ENCODE measurements at places on chromosomes 1 and 21.

DNA sequence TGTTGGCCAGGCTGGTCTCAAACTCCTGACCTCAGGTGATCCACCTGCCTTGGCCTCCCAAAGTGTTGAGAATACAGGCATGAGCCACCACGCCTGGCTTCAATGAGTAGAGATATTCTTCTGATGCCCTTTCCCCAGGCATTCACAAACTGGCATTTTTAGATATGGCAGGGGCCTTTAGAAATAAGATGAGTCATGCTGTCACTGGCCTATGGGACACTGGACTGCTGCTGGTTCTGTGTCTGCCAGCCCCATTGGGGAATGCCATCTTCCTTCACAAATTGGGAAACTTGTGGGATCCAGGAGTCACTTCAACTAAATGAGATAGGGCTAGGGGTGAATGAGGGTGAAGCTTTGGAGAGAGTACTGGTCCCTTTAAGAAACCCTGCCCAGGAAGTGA is 16.0 kb downstream of the KLHDC8A start:
- peak; percentile 19 for DNase-seq

DNA sequence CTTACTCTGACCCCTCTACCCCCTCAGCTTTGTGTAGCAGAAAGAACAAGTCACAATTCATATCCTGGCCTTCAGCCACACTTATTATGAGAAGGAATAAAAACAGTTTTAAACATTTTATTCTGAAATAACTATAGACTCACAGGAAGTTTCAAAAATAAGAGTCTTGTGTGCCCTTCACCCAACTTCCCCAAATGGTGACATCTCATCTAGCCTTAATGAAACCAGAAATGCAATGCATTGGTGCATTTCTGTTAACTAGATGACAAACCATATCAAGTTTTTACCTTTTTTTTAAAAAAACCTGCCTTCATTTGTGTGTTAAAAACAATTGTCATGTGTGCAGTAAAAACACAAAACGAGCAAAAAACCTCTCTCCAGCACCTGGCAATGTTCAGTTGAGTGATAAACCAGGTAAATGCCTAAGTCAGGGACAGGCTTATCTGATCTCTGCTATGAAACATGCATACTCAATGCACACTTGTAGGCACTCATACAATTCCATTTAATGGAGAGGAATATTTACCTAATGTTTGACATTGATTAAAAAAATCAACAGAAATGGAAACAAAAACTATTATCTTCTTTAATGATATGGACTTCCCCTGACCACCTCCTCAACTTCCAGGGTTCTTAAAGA is 51.5 kb downstream of the SH3BGR start:
- no peak for DNase-seq

- DNase-seq: peak; percentile 71
Measured at GRCh38 chr21:41876928-41877652, 2.1 kb downstream of the PRDM15 start.

- DNase-seq: no peak
Measured at GRCh38 chr1:34918386-34918976, 11.0 kb downstream of the DLGAP3 start.

DNA sequence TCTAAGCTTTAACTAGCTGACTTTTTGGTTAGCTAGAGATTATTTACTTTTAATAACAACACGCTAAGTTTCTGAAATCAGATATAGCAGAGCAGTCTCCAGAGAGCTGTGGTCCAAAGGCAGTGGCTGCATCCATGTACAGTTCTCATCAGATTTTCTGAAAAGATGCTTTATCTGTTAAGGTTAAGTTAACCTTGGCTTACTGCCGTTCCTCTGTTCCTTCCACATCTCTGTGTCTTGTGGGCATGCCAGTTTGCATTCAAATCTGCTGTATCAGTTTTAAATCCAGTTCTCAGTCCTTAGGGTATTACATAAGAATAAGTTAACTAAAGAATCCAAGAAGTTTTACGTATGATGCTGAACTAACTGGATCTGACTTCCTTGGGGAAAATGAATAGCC is 46.8 kb downstream of the SPATA46 start:
- DNase-seq: no peak

DNA sequence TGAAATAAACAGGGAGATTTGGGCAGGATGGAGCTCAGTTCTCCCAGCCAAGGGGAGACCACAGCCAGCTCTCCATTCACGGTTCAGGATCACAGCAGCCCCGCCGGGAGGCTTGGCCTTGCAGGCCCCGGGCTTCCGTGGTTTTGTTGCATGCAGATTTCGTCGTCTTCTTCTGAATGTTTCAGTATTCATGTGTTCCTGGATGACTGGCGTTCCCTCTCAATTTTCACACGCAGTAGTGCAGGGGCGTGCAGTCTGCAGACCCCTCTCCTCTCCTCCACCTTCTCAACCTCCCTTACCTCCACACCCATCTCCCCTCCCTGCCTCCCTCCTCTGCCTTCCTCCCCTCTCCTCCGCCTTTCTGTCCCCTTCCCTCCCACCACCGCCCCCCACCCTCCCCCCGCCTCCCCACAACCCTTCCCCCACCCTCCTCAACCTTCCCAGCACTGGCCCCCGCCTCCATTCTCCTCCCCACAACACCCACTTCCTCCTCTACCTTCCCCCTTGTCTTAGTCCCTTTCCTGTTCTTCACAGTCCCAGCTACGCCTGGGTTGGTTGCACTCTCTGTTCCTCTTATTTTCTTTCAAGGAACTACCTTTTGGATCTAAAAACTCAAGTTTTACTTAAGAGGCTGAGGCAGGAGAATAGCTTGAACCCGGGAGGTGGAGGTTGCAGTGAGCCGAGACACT is 8.4 kb upstream of the SLC19A1 start:
- peak; percentile 89 for DNase-seq

GRCh38 chr21:35414507-35415139 is 365.5 kb upstream of the RUNX1 start:
- no peak for DNase-seq

DNA sequence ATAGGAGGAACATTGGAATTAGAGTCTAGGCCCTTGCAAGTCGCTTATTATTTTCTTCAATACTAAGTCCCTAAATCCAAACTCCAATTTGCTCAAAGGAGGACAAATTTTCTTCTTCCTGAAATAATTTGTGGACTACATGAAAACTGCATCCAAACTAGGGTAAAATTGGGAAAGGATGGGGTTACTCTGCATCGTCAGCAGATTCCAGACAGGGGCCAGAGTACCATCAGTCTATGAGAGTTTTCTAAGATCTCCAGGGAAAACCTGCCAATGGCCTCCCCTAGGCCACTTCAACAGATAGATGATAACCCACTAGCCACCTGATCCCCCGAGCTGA is 508 bp downstream of the HEYL start:
- no peak for DNase-seq

DNA sequence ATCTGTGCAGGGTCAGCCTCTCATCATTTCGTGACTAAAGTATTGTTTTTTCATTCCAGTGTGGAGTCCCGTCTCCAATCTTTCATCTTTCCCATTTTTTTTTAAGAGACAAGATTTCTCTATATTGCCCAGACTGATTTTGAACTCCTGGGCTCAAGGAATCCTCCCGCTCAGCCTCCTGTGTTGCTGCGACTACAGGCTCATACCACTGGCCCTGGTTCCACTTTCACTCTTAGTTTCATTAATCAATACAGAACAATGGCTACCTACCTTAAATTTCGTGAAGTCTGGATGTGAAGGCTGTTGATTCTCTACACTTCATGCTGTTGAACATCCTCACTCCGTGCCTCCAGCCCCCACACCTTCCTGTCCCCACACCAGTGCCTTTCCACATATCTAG is 97.7 kb upstream of the GREM2 start:
- DNase-seq: peak; percentile 13

- no peak for DNase-seq
Measured at GRCh38 chr1:26789931-26790330, 2.2 kb downstream of the PIGV start.

DNA sequence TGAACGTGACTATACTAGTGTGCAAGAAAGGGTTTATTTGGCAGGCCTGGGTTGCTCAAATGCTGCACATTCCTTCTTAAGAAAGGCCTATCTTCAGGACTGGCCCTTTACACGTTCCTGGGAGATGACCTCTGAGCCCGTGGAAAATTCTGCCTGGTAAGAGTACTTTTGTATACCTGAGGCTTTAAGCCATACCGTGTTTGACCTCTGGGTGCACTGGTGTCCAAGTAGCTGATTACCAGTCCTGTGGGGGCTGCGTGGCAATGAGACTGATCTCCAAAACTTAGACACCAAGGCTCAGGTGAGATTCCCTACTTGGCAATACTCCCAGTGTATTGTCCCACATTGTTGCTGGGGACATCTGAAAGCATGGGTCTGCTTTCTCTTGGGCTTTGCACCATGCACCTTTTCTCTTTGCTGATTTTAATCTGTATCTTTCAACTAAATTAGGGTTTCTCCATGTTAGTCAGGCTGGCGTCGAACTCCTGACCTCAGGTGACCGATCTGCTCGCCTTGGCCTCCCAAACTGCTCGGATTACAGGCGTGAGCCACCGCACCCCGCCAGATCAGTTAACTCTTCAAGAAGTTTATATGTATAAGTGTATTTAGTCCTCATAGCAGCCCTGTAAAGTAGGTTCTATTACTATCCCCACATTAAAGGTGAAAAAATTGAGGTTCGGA is 44.5 kb downstream of the TRIM33 start:
- no peak for DNase-seq

DNA sequence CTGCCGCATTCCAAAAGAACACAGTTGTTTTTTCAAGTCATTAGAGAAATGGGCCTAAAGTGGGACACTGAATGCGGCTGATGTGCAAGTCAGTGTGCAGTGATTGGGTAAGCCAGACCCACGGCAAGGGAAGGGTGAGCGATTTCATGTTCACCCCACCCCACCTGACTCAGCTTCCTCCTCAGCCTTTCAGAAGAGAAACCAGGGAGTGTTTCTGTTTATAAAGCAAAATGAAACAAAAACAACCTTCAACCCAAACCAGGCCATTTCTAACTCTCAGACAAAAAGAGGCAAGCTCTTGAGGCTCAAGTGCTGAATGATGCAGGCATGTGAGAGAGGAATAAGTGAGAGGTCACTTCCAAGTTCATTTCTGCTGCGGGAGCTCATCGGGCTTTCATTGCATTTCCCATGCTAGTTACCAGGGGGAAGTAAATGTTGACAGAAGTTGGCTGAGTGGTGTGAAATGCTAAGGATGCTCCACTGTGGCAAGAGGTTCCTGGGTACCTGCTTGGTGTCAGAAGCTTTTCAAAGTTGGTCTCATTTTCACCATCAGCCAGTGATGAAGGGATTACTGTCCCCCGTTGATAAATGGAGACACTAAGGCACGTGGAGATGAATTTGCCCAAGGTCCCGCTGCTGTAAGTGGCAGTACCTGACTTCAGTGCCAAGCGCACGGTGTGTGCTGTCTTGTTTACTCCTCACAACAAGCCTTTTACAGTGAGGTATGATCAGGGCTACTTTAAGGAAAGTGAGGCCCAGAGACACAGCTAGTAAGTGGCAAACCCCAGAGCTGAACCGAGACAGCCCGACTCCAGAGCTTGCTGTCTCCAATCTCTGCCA is 29.1 kb downstream of the STPG1 start:
- DNase-seq: peak; percentile 83

DNA sequence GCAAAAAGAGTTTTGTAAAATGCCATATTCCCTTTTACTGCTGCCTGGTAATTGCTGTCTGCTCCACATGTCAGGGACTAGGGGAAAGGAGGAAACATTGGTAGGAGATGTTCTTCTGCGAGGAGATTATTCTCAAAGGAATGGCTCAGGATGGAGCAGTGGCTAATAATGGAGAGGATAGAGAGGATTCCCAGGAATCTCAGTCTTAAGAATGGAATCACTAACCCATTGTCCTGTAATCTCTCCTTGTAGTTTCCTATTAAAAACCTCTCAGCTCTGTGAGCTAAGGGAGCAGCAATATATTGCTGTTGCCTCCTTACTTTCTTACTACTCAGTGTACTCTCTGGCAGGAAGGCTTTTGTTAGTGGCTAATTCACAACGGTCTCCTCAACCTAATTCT is 175.4 kb downstream of the HS2ST1 start:
- no peak for DNase-seq

DNA sequence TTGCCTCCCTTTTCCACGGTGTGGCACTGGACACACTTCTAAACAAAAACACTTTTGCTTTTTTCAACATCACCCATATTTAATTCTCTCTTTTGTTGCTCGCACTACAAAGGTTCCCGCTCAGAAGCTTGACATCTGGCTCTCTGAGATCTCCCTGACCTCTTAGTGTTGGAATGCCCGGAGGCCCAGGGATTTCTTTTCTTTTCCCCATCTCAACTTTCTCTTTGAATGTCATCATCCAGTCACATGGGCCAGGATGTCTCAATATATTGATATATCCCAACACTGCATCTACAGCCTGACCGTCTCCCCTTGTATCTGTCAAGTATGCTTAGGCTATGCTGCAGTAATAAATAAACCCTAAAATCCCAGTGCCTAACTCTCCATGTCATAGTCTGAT is 54.3 kb upstream of the DESI2 start:
- no peak for DNase-seq

DNA sequence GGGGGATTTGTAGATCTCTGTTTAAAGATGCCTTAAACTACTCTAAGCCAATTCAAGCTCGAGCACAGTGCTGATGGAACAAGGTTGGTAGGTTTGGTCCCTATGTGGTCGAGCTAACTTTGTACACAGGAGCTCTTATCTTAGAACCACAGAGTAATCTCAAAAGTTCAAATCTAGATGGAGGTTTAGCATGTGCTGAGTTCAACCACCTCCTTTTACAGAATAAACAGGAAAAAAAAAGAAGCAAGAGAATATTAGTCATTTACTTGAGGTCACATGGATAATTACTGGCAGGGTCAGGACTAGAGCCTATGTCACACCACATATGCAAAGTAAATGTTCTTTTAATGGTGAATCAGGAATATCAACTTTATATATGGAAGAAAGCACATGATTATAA is 86.2 kb downstream of the DTL start:
- DNase-seq: no peak

DNA sequence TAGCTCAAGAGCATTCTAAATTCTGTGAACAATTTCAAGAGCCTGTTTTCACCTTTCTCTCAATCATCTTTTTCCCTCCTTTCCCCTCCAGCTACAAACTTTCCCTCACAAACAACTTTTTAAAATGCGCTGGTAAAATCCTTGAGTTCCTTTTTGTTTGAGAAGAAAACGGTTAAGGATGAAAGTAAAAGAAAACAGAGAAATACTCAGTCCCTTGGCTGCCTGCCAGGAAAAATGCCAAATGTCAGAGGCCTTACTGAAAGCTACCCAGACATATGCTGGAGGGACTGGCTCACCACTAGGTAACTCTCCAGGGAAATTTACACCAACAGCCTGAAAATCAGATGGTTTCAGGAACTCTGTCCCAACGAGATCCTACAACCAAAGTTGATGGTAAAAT is 11.0 kb upstream of the SERBP1 start:
- DNase-seq: no peak

Measured in spleen (tissue), 13 donors.